ENCODE measurements at places on chromosomes 6 and 20.
A peak's percentile ranks its signal among the peaks of the same experiment; 100 is the strongest.

DNA sequence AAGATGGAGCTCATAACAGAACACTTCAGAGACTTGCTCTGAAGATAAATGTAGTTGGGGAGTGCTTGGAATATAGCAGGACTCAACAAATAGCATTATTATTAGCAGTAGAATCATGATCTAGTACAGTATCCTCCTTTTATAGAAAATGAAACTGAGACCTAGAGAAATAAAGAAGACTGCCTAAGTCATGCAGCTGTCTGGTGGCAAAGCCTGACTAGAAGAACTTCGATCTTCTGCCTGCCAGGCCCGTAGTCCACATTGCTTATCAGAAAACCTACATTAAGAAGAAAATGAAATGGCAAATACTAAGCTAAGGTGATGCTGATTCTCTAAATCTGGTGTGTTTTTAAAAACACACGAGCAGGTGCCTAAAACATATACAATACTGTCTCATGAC is 46.4 kb upstream of the DST start:
- peak overlapping the region; percentile 28 for H3K27ac ChIP-seq
- H3K4me1 ChIP-seq = peaks cover 78% of the 10 kb centered on the region
- H3K36me3 ChIP-seq = no peaks in the 10 kb centered on the region
- no peaks in the 10 kb centered on the region for H3K27me3 ChIP-seq
- DNase-seq = no peak

DNA sequence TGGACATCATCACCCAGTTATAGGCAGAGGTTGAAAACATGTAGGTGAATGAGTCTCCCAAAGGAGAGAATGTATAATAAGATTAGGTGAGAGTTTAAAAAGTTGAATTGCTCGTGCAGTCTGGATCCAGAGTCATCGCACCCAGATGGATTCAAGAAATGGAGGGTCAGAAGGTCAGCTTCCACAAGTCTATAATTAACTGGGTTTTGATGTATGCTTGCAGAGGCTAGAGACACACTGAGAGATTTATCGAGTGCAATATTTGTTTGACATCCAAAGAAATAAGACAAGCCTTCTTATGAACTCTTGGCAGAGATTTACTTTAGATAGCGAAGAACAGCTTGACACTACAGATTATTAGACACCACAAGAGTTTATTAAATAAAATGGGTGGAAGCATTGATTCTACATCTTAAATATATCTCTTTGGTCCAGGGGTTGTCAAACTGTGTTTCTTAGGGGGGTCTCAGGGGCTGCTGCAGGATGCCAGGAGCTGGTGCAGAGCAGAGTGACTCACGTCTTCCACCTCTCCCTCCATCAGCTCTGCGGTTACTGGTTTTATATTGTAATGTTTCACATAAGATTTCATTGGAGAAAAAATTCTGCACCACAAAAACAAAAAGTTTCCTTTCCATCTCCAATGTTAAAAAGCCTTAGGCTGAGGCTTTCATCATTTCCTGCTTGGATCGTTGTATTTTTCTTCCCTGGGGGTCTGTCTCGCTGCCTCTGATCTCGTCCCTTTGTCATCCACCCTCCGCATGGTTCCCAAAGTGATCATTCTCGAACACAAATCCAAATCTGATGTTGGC is 176.2 kb upstream of the AHI1 start:
- H3K27ac ChIP-seq = no peak overlapping the region
- no peaks in the 10 kb centered on the region for H3K4me1 ChIP-seq
- H3K27me3 ChIP-seq = no peaks in the 10 kb centered on the region
- no peak overlapping the region for H3K4me3 ChIP-seq

DNA sequence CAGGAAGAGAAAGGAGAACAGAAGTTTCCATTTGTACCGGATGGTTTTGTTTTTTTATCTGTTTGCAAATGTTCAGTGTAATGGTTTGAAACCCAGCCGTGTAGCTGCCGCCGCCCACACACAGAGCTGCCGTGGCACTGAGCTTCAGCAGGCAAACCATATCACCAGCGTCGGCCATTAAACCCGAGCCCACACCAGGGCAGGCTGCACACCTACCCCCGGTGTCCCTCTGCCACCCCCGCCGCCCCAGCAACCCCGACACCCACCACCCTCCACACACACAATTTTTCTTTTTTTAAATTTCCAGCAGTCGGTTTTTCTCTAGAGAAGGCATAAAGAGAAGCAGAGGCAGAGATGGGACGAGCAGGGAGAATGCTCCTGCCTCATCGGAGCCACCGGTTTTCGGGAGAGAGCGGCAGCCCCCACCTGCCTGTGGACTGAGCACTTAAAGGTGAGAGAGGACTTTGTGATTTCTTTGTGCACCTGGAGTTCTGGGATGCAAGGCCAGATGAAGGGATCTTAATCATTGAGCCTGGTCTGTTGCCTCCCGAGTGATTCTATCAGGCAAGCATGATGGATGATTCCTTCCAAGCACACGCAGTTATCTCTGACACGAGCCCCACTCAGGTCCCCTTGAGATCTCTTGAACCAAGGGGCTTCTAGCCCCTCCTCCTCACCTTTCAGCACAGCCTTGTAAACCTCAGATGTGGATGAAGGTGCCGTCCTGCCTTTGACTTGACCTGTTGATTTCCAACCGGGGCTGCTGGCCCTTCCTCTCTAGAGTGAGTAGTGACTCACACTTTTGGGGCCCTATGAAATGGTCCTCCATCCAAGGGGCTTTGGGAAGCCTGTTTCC is 17.5 kb upstream of the ZNF831 start:
- no peak for DNase-seq
- H3K4me3 ChIP-seq = peak overlapping the region; percentile 28
- H3K27ac ChIP-seq = peak overlapping the region; percentile 56

DNA sequence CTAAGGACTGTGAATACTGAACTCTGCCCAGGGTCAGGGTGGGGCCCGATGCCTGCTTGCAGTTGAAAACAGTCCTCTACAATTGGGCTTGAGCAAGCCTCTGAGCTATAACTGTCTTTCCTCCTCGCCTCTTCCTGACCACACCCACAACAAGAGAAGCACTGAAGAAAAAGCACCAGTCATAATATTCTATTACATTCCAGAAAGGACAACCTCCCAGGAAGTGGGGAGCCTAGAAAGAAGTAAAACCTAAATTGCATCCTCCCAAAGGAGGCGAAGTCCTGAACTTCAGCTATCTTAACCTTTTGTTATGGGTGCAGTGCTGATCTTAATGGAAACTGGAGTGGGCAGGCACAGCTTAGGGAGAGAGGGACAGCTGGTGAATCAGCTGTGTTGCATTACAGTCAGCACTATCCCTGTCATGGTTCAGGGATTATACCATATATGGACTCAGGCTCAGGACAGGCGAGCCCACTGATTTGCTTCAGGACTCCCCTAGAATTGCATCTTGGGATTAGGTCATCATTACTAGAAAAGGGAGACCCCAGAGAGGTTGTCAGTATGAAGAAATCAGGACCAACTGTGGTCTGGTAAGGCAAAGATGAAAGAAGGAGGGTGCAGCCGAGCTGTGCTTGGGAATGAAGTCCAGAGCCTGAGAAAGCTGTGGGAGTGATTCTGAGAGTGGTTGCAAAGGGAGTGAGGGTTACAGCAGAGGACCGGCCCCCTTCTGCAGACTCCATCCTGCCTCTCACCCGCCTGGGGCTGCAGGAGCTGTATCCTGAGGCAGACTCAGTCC is 18.3 kb upstream of the TRAM2 start:
- H3K36me3 ChIP-seq = no peaks in the 10 kb centered on the region
- peak overlapping the region; percentile 75 for H3K27ac ChIP-seq
- H3K27me3 ChIP-seq = no peaks in the 10 kb centered on the region
- DNase-seq = no peak

- H3K4me3 ChIP-seq = no peak overlapping the region
- DNase-seq = no peak
- H3K27me3 ChIP-seq = no peaks in the 10 kb centered on the region
- no peaks in the 10 kb centered on the region for H3K4me1 ChIP-seq
- no peaks in the 10 kb centered on the region for H3K36me3 ChIP-seq
Measured at GRCh38 chr6:106555767-106556166, 73.5 kb downstream of the RTN4IP1 start.

DNA sequence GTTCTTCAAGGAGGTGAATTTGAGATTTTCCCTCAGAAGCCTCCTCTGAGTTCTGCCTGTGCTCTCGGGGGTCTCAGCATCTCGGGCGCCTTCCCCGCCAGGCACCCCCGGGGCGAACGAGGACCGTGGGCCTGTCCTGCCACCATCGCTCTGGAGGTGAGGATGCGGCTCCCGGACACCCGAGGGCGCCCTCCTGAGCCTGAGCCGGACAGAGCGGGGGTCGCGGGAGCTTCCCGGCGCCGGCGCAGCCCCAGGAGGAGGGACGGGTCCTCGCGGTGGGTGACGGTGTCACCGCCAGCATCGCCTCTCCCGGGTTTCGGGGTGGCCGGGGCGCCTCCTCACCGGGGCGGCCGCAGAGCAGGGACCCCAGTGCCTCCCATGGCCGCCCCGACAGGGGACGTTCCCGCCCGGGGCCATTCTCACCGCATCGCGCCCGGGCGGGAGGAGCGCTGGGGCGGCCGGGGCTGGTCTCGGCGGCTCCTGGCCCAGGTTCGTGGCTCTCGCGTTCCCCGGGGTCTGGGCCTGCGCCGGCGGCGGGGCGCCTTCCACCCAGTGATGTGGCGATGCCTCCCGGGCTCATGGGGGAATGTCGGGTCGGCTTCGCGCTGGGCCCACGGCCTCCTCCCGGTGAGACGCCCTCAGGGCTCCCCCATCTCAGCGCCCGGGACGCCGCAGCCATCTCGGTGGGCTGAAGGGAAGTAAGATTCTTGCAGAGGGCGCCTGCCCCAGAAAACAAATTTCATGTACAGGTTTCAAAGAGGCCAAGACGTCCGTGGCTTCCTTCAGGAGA is 210.5 kb downstream of the ERMARD start:
- no peaks in the 10 kb centered on the region for H3K36me3 ChIP-seq
- no peak for DNase-seq
- no peaks in the 10 kb centered on the region for H3K27me3 ChIP-seq
- no peak overlapping the region for H3K27ac ChIP-seq

DNA sequence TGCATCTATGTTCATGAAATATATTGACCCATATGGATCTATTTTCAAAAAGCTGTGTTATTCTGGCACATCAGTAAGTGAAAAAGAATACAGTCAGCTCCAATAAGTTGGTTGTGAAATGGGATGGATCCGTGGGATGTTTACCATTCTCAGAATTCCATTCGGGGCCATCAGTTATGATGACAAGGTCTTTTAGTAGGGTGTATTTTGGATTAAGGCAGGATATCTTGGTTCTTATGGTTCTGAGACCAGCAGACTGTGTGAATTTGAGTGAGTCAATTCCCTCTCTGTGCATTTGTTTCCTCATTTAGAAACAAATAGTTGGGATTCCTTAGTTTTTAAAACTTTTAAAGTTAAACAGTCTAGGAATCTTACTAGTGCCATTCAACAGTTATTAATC is 287.4 kb downstream of the CD109 start:
- H3K4me3 ChIP-seq = no peak overlapping the region
- H3K36me3 ChIP-seq = no peaks in the 10 kb centered on the region
- H3K27me3 ChIP-seq = no peaks in the 10 kb centered on the region
- no peak for DNase-seq

GRCh38 chr6:132686531-132686930 is 27.3 kb downstream of the VNN1 start:
- H3K27ac ChIP-seq = no peak overlapping the region
- H3K4me3 ChIP-seq = no peak overlapping the region
- no peaks in the 10 kb centered on the region for H3K4me1 ChIP-seq
- H3K36me3 ChIP-seq = no peaks in the 10 kb centered on the region
- H3K27me3 ChIP-seq = no peaks in the 10 kb centered on the region
- no peak for DNase-seq

GRCh38 chr6:108074057-108074358 is 533 bp downstream of the OSTM1 start:
- DNase-seq = no peak
- H3K27me3 ChIP-seq = no peaks in the 10 kb centered on the region
- H3K4me1 ChIP-seq = peaks cover 18% of the 10 kb centered on the region

- peaks cover 28% of the 10 kb centered on the region for H3K27me3 ChIP-seq
- no peaks in the 10 kb centered on the region for H3K36me3 ChIP-seq
- no peak within 1 kb of the TSS for H3K27ac ChIP-seq
- peaks cover 20% of the 10 kb centered on the region for H3K4me1 ChIP-seq
Measured at GRCh38 chr6:93419304-93420162, at the start of gene EPHA7. TSS of gene EPHA7 (minus strand) at chr6:93419559. CDS start at chr6:93419341, 218 bp downstream.

DNA sequence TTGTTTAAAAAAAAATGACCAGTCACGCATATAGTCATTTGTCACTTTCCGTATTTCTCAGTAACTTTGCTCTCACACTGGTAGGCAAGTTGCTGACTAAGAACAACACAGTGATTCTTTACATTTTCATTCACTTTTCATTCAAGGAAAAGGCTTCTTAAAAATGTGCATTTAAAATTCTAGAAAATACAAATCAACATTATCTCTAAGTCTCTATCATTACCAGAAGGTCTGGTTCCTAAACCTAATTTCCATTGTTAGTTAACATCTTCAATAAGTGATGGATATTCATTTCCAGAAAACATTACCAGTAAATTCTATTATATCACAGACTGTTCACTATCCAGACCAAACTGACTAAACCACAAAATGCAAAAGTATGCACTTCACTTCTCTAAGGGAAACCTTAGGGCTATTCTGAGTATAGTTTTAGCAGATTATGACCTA is 115.3 kb downstream of the AHI1 start:
- no peaks in the 10 kb centered on the region for H3K36me3 ChIP-seq
- H3K4me3 ChIP-seq = no peak overlapping the region
- H3K27me3 ChIP-seq = no peaks in the 10 kb centered on the region
- no peak for DNase-seq
- H3K4me1 ChIP-seq = no peaks in the 10 kb centered on the region

GRCh38 chr6:83257791-83258190 is 64.6 kb downstream of the RWDD2A start:
- no peak overlapping the region for H3K27ac ChIP-seq
- no peaks in the 10 kb centered on the region for H3K27me3 ChIP-seq
- DNase-seq = no peak
- no peak overlapping the region for H3K4me3 ChIP-seq
- no peaks in the 10 kb centered on the region for H3K4me1 ChIP-seq

- no peaks in the 10 kb centered on the region for H3K27me3 ChIP-seq
- H3K4me3 ChIP-seq = no peak overlapping the region
- no peak for DNase-seq
- H3K27ac ChIP-seq = no peak overlapping the region
Measured at GRCh38 chr6:73081955-73082354, 143.3 kb downstream of the KHDC1L start.

DNA sequence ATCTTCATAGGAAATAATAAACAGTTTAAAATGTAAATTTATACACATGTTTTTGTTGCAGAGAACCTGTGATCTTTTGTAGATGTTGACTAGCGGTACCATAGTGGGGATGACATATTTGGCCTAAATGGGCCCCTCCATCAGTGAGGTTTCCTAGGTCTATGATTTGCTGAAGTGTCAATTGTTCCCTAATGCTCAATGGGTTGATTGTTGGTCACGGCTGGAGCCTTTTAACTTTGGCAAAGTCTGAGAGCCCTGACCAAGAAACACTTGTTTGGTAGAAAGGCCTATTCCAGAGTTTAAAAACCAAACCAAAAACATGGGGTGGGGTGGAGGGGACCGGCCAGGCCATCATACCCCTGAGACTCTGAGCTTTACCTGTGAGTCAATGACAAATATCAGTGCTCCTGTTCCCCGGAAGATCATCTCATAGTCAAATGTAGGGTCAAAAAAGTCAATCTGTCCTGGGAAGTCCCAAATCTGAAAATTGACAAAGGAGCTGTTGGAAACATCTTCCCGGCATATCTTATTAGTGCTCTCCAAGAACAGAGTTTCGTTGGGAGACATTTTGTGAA is 25.1 kb downstream of the RRAGD start:
- H3K27me3 ChIP-seq = no peaks in the 10 kb centered on the region
- H3K36me3 ChIP-seq = no peaks in the 10 kb centered on the region
- H3K4me3 ChIP-seq = no peak overlapping the region
- no peaks in the 10 kb centered on the region for H3K4me1 ChIP-seq
- DNase-seq = no peak
- H3K27ac ChIP-seq = no peak overlapping the region

GRCh38 chr6:105733556-105734162 is 330.8 kb upstream of the PREP start:
- no peaks in the 10 kb centered on the region for H3K27me3 ChIP-seq
- no peaks in the 10 kb centered on the region for H3K4me1 ChIP-seq
- no peak for DNase-seq
- H3K27ac ChIP-seq = no peak overlapping the region
- H3K36me3 ChIP-seq = no peaks in the 10 kb centered on the region
- no peak overlapping the region for H3K4me3 ChIP-seq

Data from thoracic aorta (tissue), 2 donors.